ENCODE measurements at places on chromosomes 6 and 20. TPM values are rescaled to one million over a fixed set of nuclear protein-coding genes. Genes with fewer than 3 reads are reported as not detected.

- DNase-seq = no peak
- no peaks in the 10 kb centered on the region for H3K36me3 ChIP-seq
- no peaks in the 10 kb centered on the region for H3K4me1 ChIP-seq
- H3K27ac ChIP-seq = no peak overlapping the region
Observed at GRCh38 chr6:33837971-33838665, 34.3 kb upstream of the MLN start.

The KCNQ2 gene
- not detected for total RNA-seq

The PDE7B gene
- 17.4 TPM for total RNA-seq

The SLC22A3 gene
- total RNA-seq = 205 TPM

DNA sequence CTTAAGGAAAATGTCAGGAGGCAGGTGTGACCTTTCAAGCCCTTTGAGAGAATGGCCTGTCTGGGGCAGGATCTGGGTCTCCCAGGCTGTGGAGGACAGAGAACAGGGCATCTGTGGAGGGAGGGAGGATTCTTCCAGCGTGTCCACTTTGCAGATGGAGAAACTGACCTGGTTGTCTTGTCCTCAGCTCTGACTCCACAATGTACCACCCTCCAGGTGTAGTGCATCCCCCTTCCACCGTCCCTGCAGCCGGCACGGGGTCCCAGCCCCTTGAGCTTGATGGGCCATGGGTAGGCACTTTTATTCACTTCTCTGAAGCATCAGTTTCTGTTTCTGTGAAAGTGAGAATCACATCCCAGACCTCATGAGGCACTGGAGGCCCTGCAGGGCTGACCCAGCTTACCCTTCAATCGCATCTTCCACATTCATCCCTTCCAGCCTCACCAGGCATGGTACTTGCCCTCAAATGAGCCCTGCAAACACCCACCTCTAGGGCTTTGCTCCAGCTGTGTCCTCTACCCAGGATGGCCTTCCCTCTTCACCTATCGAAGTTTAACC, 4.6 kb upstream of the TGM2 start:
- H3K36me3 ChIP-seq = no peaks in the 10 kb centered on the region
- no peak overlapping the region for H3K27ac ChIP-seq
- no peak overlapping the region for H3K4me3 ChIP-seq
- H3K27me3 ChIP-seq = no peaks in the 10 kb centered on the region
- DNase-seq = no peak

The OPRL1 gene
- 0.98 TPM for total RNA-seq

The HSF2 gene
- 40.6 TPM for total RNA-seq

- H3K4me1 ChIP-seq = peaks cover 5% of the 10 kb centered on the region
- no peak overlapping the region for H3K27ac ChIP-seq
- H3K27me3 ChIP-seq = no peaks in the 10 kb centered on the region
- no peak for DNase-seq
- no peak overlapping the region for H3K4me3 ChIP-seq
Observed at GRCh38 chr6:16199804-16200203, 38.6 kb upstream of the GMPR start.

DNA sequence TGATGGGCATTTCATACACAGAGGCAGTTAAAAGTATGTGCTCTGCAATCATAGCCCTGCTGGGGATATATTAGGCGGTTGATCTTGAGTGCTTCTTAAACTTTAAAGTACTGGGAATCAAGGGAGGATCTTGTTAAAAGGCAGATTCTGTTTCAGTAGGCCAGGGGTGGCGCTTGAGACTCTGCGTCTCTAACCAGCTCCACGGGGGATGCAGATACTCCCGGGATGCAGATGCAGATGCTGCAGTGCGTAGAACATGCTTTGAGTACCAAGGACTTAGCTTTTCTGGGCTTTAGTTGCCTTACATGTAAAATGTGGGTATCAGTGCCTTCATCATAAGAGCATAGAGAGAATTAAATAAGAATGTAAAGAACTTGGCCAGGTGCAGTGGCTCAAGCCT, 44.4 kb upstream of the ENPP5 start:
- no peaks in the 10 kb centered on the region for H3K27me3 ChIP-seq
- no peak for DNase-seq
- H3K36me3 ChIP-seq = no peaks in the 10 kb centered on the region
- no peak overlapping the region for H3K27ac ChIP-seq
- no peak overlapping the region for H3K4me3 ChIP-seq

GRCh38 chr20:40900666-40901215, 127.9 kb upstream of the TOP1 start:
- H3K4me1 ChIP-seq = no peaks in the 10 kb centered on the region
- H3K4me3 ChIP-seq = no peak overlapping the region
- no peak overlapping the region for H3K27ac ChIP-seq
- no peaks in the 10 kb centered on the region for H3K27me3 ChIP-seq
- no peak for DNase-seq

DNA sequence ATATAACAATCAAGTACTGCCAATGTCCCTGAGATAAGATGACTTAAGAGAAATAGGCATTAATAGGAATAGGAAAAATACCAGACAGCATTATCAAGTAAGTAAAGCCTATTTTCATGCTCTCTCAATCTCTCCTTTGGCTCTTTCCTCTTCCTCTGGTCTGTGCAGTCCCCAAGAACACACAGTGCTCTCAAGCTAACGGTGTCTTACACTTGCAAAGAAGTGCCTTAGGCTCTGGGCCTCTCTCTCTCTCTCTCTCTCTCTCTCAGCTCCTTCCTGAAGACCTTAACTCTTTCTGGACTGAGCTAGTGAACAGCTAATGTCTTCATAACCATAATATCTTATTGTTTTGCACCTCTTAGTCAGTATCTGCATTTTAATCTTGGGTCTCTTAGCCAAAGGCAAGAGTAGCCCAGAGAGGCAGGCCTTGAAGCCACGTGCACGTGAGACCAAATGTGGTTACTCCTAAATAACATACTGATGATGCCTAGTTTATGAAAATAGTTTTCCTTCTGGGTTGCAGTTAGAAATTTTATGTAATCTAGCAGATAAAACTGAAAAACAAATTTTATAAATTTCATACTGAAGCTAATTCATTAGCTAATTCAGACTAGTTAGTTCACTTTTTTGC, 70.8 kb downstream of the TPD52L1 start:
- H3K27ac ChIP-seq = no peak overlapping the region
- H3K36me3 ChIP-seq = no peaks in the 10 kb centered on the region
- no peak for DNase-seq
- H3K27me3 ChIP-seq = no peaks in the 10 kb centered on the region
- H3K4me1 ChIP-seq = peaks cover 11% of the 10 kb centered on the region

GRCh38 chr6:27059621-27060425, 187.7 kb upstream of the PRSS16 start:
- no peaks in the 10 kb centered on the region for H3K4me1 ChIP-seq
- no peak overlapping the region for H3K27ac ChIP-seq
- no peaks in the 10 kb centered on the region for H3K27me3 ChIP-seq
- no peak for DNase-seq

GRCh38 chr6:20309186-20309585, 92.5 kb upstream of the E2F3 start:
- no peak for DNase-seq
- H3K4me3 ChIP-seq = no peak overlapping the region
- H3K27ac ChIP-seq = no peak overlapping the region
- no peaks in the 10 kb centered on the region for H3K27me3 ChIP-seq
- no peaks in the 10 kb centered on the region for H3K36me3 ChIP-seq

The SOX12 gene
- total RNA-seq = 7.5 TPM

The LY6G5C gene
- not detected for total RNA-seq

The SERPINB1 gene
- 21.3 TPM for total RNA-seq

GRCh38 chr6:135030056-135030473, 24.6 kb downstream of the HBS1L start:
- no peak overlapping the region for H3K27ac ChIP-seq
- H3K4me3 ChIP-seq = no peak overlapping the region
- H3K27me3 ChIP-seq = no peaks in the 10 kb centered on the region

GRCh38 chr20:19922716-19923115, 94.4 kb upstream of the NAA20 start:
- peaks cover 3% of the 10 kb centered on the region for H3K4me1 ChIP-seq
- H3K4me3 ChIP-seq = no peak overlapping the region
- no peaks in the 10 kb centered on the region for H3K27me3 ChIP-seq

- H3K36me3 ChIP-seq = no peaks in the 10 kb centered on the region
- H3K27me3 ChIP-seq = no peaks in the 10 kb centered on the region
- H3K4me3 ChIP-seq = no peak overlapping the region
Observed at GRCh38 chr20:1293641-1294379, 27.7 kb downstream of the SNPH start.

GRCh38 chr6:119348096-119348747, 1.3 kb downstream of the MAN1A1 start:
- peak overlapping the region; percentile 95 for H3K27ac ChIP-seq
- H3K27me3 ChIP-seq = no peaks in the 10 kb centered on the region
- H3K4me3 ChIP-seq = peak overlapping the region; percentile 99
- H3K36me3 ChIP-seq = no peaks in the 10 kb centered on the region

- no peak overlapping the region for H3K4me3 ChIP-seq
- no peak overlapping the region for H3K27ac ChIP-seq
- H3K4me1 ChIP-seq = no peaks in the 10 kb centered on the region
- no peaks in the 10 kb centered on the region for H3K27me3 ChIP-seq
- DNase-seq = no peak
- no peaks in the 10 kb centered on the region for H3K36me3 ChIP-seq
Observed at GRCh38 chr20:58619864-58620431, 31.1 kb upstream of the STX16 start.

The FNDC1 gene
- total RNA-seq = 6.3 TPM

The ACOT13 gene
- 7.4 TPM for total RNA-seq

The OVOL2 gene
- not detected for total RNA-seq

DNA sequence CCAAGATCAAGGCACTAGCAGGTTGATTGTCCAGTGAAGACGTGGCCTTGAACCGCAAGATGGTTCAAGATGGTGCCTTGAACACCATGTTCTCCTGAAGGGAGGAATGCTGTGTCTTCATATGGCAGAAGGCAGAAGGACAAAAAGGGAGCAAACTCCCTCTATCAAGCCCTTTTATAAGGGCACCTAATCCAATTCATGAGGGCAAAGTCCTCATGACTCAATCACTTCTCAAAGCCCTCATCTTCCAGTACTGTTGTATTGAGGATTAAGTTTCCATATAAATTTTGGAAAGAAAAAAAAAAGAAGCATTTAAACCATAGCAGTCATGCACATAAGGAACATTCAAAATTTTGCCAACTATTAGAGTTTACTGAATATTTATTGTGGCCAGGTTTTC, 29.9 kb upstream of the TSPYL1 start:
- H3K27ac ChIP-seq = no peak overlapping the region
- no peaks in the 10 kb centered on the region for H3K27me3 ChIP-seq
- H3K36me3 ChIP-seq = no peaks in the 10 kb centered on the region

The ATP9A gene
- 47.4 TPM for total RNA-seq

The ANKRD6 gene
- 22.8 TPM for total RNA-seq

- no peaks in the 10 kb centered on the region for H3K27me3 ChIP-seq
- no peak overlapping the region for H3K27ac ChIP-seq
- H3K36me3 ChIP-seq = no peaks in the 10 kb centered on the region
- no peaks in the 10 kb centered on the region for H3K4me1 ChIP-seq
Observed at GRCh38 chr20:48538856-48539255, 288.9 kb downstream of the PREX1 start.

DNA sequence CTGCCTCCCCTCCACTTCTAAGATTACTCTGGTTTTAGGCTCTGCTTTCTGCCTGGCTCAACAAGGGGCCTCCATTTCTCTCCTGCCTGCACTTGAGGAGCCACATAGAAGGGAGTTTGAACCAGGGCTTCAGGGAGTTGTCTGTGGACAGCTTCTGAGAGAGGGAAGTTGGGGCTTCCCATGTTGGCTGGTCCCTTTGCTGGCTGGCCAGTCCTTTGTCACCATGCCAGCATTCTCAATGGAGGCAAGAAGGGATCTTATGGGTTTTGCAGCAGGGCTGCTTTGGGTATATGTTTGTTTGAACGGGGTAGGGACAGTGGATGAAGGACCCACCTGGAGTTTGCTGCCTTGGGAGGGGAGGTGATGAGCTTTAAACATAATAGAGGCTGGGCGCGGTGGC, 124.9 kb downstream of the CARMIL1 start:
- H3K4me1 ChIP-seq = no peaks in the 10 kb centered on the region
- no peaks in the 10 kb centered on the region for H3K36me3 ChIP-seq
- H3K4me3 ChIP-seq = no peak overlapping the region
- peak overlapping the region; percentile 38 for H3K27ac ChIP-seq
- H3K27me3 ChIP-seq = no peaks in the 10 kb centered on the region

GRCh38 chr6:28953039-28953584, 29.3 kb upstream of the TRIM27 start:
- H3K4me3 ChIP-seq = no peak overlapping the region
- peaks cover 14% of the 10 kb centered on the region for H3K4me1 ChIP-seq
- DNase-seq = no peak
- no peaks in the 10 kb centered on the region for H3K36me3 ChIP-seq

- H3K36me3 ChIP-seq = no peaks in the 10 kb centered on the region
- no peak overlapping the region for H3K27ac ChIP-seq
- DNase-seq = no peak
- no peaks in the 10 kb centered on the region for H3K27me3 ChIP-seq
Observed at GRCh38 chr6:36625158-36625919, 31.2 kb downstream of the SRSF3 start.

The C6orf132 gene
- total RNA-seq = 0.22 TPM

DNA sequence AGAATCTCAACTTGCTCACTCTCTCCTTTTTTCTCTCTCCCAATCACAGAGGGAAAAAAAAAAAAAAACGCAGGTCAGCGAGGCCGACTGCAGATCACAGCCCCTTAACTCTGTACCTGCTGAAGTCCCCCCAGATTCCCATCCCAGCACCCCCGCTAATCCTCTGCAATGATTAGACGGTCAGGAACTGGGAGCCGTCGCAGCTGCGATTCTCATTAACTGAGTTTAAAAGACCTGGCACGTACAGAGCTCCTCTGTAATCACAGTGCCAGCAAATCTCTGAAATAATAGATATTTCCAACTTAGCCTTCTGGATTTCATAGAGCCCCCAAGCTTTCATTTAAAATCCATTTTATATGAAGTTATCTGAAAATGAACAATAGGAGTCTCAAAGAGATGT, 84.4 kb downstream of the ANKRD60 start:
- DNase-seq = no peak
- H3K36me3 ChIP-seq = no peaks in the 10 kb centered on the region
- no peak overlapping the region for H3K4me3 ChIP-seq
- peaks cover 21% of the 10 kb centered on the region for H3K4me1 ChIP-seq
- no peak overlapping the region for H3K27ac ChIP-seq

The RNF144B gene
- total RNA-seq = 15.5 TPM

GRCh38 chr6:35633579-35634089, 55.1 kb downstream of the FKBP5 start:
- no peak overlapping the region for H3K4me3 ChIP-seq
- peaks cover 18% of the 10 kb centered on the region for H3K36me3 ChIP-seq
- DNase-seq = no peak
- peaks cover 9% of the 10 kb centered on the region for H3K4me1 ChIP-seq
- no peaks in the 10 kb centered on the region for H3K27me3 ChIP-seq

DNA sequence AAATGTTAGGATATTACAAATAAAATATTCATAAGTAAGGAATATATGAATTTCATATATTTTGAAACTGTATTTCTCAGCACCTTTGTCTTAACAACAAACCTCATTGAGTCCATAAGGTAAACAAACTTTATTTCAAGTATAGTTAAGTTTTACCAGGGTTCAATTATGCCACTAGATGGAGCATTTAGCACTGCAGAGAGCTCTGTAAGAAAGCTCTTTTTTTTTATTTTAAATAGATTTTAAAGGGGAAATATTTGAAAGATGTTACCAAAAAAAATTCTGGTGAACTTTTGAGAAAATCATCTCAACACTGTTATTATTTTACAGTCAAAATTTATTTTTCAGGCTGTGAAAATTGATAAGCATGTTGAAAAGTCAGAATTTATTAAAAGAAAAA, 955.2 kb upstream of the EYS start:
- H3K27me3 ChIP-seq = no peaks in the 10 kb centered on the region
- H3K36me3 ChIP-seq = no peaks in the 10 kb centered on the region
- H3K4me1 ChIP-seq = peaks cover 5% of the 10 kb centered on the region
- H3K4me3 ChIP-seq = no peak overlapping the region
- DNase-seq = no peak

The OR12D3 gene
- not detected for total RNA-seq

All from tibial nerve (tissue), 4 donors.